ENCODE measurements at places on chromosomes 4 and X.

DNA sequence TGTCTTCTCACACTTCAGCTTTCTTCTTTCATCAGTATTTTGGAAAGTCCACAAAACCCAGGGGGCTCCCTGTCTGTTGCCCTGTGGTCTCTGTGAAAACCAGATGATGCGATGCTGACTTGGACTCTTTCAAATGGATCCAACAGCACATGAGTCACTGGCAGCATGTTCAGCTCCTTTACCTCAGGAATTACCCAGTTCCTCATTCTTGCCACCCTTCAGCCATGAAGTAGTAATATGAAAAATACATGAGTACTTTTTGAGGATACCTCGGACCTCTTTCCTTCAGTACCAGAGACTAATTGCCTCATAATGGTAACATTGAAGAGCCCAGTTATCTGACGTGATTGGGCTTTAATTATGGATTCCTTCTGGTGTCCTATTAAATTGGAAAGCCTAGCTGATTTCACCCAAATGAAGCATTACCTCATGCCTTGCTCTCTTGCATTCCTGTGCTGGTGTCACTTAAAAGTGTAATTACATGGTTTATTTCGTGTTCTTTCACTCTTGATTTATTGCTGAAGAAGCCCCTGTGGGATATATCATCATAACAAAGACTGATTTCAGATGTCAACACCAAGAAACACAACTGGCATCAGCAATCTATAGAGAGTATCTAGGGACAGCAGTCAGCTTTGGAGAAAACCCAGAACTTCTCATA, 63.4 kb downstream of the NFKB1 start:
- H3K27me3 ChIP-seq = no peaks in the 10 kb centered on the region
- H3K36me3 ChIP-seq = peaks cover 77% of the 10 kb centered on the region
- H3K4me3 ChIP-seq = no peak overlapping the region
- no peak for DNase-seq
- H3K4me1 ChIP-seq = peaks cover 71% of the 10 kb centered on the region

GRCh38 chr4:114027596-114027995, 48.1 kb upstream of the ARSJ start:
- no peak for DNase-seq
- no peak overlapping the region for H3K27ac ChIP-seq
- no peaks in the 10 kb centered on the region for H3K36me3 ChIP-seq
- no peaks in the 10 kb centered on the region for H3K27me3 ChIP-seq
- no peak overlapping the region for H3K4me3 ChIP-seq
- no peaks in the 10 kb centered on the region for H3K4me1 ChIP-seq

DNA sequence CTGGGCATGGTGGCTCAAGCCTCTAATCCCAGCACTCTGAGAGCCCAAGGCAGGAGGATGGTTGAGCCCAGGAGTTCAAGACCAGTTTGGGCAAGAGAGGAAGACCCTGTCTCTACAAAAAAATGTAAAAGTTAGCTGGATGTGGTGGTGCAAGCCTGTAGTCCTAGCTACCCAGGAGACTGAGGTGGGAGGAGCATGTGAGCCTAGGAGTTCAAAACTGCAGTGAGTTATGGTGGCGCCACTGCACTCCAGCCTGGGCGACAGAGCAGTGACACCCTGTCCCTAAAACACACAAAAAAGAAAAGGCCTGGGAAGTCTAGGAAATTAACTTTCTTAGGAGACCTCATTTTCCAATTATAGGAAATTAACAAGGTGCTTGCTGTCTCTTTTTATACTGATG, 76.8 kb downstream of the JAKMIP1 start:
- no peak overlapping the region for H3K4me3 ChIP-seq
- H3K27ac ChIP-seq = no peak overlapping the region
- peaks cover 4% of the 10 kb centered on the region for H3K4me1 ChIP-seq
- no peaks in the 10 kb centered on the region for H3K36me3 ChIP-seq
- DNase-seq = no peak

DNA sequence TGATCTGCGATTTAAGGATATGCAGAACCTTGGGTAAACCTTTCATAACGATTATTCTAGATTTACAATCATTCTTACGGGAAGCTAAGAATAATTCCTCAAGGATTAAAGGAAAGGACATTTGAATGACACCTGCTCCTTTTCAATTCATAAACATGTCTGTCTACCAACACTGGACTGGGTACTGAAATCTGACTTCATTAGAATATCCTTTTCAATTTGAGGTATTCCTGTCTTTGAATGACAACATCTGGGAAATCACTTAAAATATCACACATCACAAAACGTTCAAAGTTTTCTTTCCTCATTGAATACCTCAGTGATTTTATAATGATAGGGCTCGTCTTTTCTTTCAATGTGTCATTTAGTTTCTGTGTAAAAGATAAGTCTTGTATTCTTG, 87.7 kb downstream of the CFAP47 start:
- DNase-seq = no peak
- no peaks in the 10 kb centered on the region for H3K4me1 ChIP-seq
- H3K4me3 ChIP-seq = no peak overlapping the region
- no peaks in the 10 kb centered on the region for H3K27me3 ChIP-seq
- H3K36me3 ChIP-seq = no peaks in the 10 kb centered on the region
- no peak overlapping the region for H3K27ac ChIP-seq
